Activated CD4-positive, alpha-beta T cell treated with anti-CD3 and anti-CD28 coated beads, Interleukin-2, amount 10 ng/mL, durations not matched to agents 24 days and 14 days (primary cell): ENCODE measurements at places on chromosomes 16 and 17.

GRCh38 chr16:49604602-49605001 lies 231.0 kb downstream of the C16orf78 start:
- H3K36me3 ChIP-seq, result no peaks in the 10 kb centered on the region
- H3K4me1 ChIP-seq, result no peaks in the 10 kb centered on the region
- no peak overlapping the region for H3K27ac ChIP-seq
- peaks cover 7% of the 10 kb centered on the region for H3K27me3 ChIP-seq

DNA sequence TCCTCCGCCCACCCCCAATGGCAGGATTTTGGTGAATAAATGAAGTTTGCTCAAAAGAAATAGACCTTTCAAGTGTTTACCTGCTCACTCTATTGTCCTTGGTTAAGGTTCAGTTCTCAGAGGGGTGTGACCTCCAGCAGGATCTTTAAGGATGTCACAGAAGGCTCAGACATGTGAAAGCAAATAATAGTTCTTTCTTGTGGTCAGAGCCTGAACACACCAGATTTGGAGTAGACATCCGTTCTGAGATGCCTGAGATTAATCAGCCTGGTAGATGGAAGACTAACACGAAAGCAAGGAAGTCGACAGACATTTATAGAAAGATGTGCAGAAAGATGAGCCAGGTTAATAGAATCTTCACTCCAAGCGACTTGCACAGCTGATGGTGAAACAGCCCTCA lies 557.9 kb upstream of the CDH11 start:
- H3K4me3 ChIP-seq, result no peak overlapping the region
- no peak overlapping the region for H3K27ac ChIP-seq
- no peaks in the 10 kb centered on the region for H3K4me1 ChIP-seq
- no peaks in the 10 kb centered on the region for H3K27me3 ChIP-seq

- no peak overlapping the region for H3K27ac ChIP-seq
- no peaks in the 10 kb centered on the region for H3K36me3 ChIP-seq
- peaks cover 4% of the 10 kb centered on the region for H3K27me3 ChIP-seq
Measured at GRCh38 chr16:6016530-6017184, 919.1 kb upstream of the EEF2KMT start.

DNA sequence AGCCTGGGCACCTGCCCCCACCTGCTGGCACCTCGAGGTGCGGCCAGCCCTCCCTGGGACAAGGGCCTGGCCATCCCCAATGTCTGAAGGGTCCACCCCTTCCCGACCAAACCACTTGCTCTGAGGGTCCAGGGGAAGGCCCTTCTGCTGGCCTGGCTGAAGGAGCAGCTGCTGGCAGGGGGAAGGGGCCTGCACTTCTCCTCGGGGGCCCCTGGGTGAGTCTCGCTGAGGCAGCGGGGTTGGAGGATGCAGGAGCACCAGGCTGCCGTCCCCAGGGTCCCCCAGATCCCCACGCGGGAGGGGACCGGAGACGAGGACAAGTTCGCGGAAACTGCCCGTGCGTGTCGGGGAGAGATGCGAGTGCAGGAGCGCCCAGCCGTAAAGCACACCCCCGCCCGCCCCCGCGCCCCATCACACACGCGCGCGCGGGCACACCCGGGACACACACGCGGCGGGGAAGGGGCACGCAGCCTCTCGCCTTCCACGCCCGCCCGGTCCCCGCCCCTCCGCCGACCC lies 725 bp upstream of the CACNA1H start:
- no peak overlapping the region for H3K27ac ChIP-seq
- DNase-seq, result peak; percentile 77
- H3K4me1 ChIP-seq, result no peaks in the 10 kb centered on the region
- no peaks in the 10 kb centered on the region for H3K36me3 ChIP-seq
- peak overlapping the region; percentile 49 for H3K4me3 ChIP-seq

DNA sequence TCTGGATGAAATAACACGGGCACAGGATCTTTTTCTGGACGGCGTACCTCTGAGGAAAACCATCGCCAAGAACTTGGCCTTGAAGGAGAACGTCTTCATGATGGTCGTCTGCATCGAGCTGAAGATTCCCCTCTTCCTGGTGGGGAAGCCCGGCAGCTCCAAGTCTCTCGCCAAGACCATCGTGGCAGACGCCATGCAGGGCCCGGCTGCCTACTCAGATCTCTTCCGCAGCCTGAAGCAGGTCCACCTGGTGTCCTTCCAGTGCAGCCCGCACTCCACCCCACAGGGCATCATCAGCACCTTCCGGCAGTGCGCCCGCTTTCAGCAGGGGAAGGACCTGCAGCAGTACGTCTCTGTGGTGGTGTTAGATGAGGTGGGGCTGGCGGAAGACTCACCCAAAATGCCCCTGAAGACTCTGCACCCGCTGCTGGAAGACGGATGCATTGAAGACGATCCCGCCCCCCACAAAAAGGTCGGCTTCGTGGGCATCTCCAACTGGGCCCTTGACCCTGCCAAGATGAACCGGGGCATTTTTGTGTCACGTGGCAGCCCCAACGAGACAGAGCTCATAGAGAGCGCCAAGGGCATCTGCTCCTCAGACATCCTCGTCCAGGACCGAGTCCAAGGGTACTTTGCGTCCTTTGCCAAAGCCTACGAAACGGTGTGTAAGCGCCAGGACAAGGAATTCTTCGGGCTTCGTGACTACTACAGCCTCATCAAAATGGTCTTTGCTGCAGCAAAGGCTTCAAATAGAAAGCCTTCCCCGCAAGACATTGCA lies 68.3 kb upstream of the ENDOV start:
- peaks cover 17% of the 10 kb centered on the region for H3K4me1 ChIP-seq
- H3K27ac ChIP-seq, result no peak overlapping the region
- no peaks in the 10 kb centered on the region for H3K27me3 ChIP-seq
- no peak for DNase-seq
- peaks cover 85% of the 10 kb centered on the region for H3K36me3 ChIP-seq

DNA sequence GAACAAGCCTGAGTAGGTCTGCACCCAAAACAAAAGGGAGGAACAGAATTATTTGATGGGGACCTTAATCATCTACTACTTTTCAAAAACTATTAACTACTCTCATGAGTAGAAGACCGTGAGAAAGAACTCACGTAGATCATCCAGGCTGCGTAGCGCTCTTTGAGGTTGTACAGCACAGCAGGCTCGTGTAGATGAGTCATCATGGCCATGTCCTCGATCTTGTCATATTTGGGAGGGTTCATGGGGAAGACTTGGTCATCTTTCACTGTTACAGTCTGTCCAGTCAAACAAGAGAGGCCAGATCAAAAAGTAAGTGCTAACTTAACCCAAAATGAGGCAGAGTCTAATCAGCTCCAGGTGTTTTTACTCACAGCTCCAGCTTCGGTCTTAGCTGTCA lies 2.3 kb downstream of the MYH1 start:
- H3K4me3 ChIP-seq, result no peak overlapping the region
- no peak for DNase-seq

DNA sequence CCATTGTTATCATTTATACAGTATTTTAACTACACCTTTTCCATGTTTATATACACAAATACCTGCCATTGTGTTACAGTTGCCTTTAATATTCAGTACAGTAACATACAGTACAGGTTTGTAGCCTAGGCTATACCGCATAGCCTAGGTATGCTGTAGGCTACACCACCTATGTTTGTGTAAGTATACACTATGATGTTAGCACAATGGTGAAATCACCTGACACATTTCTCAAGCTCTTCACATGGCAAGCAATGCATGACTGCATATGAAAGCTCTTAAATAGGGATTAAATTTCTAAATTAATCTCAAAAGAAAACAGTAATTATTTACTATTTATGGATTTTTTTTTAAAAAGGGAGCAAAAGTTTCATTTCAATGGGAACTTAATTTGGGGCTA lies 12.0 kb downstream of the LRRC37B start:
- no peak overlapping the region for H3K27ac ChIP-seq
- H3K4me3 ChIP-seq, result no peak overlapping the region
- no peaks in the 10 kb centered on the region for H3K27me3 ChIP-seq
- H3K36me3 ChIP-seq, result peaks cover 38% of the 10 kb centered on the region
- H3K4me1 ChIP-seq, result peaks cover 24% of the 10 kb centered on the region

DNA sequence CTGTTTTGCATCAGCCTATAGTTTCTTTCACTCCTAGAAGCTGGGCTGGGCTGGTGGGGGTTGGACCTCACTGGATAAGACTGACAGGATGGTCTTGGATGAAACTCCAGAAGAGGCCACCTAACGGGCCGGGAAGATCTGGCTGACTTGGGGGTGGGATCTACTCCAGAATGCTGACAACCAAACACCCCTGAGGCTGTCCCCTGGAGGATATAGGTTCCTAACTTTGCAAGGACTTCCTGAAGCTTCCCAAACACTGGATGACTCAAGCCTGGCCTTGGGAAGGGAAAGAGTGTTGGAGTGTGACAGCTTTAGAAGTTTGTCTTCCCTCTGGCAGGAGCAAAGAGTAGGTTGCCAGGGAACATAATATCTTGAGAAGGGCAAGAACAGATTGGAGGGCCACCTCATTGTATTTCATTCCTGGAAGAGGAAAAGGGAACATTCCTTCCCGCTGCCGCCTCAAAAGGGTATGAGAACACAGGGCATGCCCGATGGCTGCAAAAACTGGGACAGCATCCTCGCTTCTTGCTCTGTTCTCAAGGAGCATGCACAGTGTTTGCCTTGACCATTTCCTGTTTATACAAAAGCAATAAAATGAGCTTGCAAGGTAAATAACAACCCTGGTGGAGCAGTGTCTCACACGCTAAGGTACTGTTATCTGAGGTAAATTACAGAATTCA lies 6.8 kb upstream of the CYB5B start:
- no peaks in the 10 kb centered on the region for H3K27me3 ChIP-seq
- H3K4me1 ChIP-seq, result peaks cover under 1% of the 10 kb centered on the region
- H3K36me3 ChIP-seq, result no peaks in the 10 kb centered on the region
- H3K27ac ChIP-seq, result no peak overlapping the region
- no peak for DNase-seq

GRCh38 chr17:65533056-65533745 lies 28.2 kb downstream of the AXIN2 start:
- no peak overlapping the region for H3K4me3 ChIP-seq
- peaks cover 9% of the 10 kb centered on the region for H3K27me3 ChIP-seq
- peaks cover 4% of the 10 kb centered on the region for H3K4me1 ChIP-seq

DNA sequence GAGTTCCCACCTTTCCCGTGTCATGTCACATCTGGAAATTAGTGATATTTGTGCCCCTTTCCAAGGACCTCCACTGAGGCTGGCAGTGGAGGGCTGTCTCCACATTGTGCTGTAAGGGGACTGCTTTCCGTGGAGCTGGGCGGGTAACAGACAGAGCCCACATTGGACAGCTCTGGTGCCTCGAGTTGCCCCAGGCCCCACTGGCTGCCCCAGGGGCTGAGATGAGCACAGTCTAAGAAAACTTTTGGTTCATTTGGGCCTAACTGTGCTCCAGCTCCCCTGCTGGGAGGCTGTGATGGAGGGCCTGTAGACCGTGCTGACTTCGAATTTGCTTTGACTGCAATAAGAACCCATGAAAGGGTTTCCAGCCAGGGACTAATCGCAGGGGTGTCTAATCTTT lies 38.0 kb downstream of the ARSG start:
- H3K27ac ChIP-seq, result no peak overlapping the region
- no peaks in the 10 kb centered on the region for H3K27me3 ChIP-seq
- peaks cover 4% of the 10 kb centered on the region for H3K36me3 ChIP-seq
- no peak overlapping the region for H3K4me3 ChIP-seq

DNA sequence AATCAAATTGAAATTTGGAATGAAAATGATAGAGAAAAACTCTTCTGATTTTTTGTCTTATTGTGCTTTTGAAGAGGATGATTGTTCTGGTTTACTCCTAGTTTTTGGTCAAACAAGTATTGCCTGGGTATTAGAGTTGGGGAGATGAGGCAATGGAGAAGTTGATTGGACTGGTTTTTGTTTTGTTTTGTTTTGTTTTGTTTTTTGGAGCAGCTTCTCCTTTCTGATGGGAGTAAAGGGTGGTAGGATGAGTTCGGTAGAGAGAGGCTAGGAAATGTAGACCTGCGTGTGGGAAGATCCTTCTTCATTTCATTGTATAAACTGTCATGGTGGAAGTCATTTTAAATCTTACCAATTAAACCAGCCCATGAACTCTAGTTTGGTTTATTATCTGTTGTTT lies 17.7 kb downstream of the ATP6V0A1 start:
- no peak for DNase-seq
- H3K36me3 ChIP-seq, result peaks cover 50% of the 10 kb centered on the region
- H3K4me3 ChIP-seq, result no peak overlapping the region
- H3K27me3 ChIP-seq, result peaks cover 3% of the 10 kb centered on the region
- H3K27ac ChIP-seq, result no peak overlapping the region

DNA sequence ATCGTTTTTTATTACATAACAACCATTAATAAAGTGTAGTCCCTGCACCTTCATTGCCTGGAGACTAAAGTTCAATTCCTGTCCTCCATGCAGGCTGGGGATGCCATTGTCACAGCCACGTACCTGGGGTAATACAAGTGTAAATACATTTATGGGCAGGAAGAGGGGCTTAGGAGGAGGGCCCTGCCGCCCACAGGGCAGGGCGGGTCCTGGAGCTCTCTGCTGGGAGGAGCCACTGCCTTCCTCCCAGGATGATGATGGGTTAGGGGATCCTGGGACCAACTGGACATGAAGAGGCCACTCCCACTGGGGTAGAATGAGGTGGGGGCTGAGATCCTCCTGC lies 44.1 kb upstream of the SLC38A10 start:
- peaks cover 1% of the 10 kb centered on the region for H3K36me3 ChIP-seq
- no peaks in the 10 kb centered on the region for H3K4me1 ChIP-seq
- DNase-seq, result no peak
- peak overlapping the region; percentile 20 for H3K27ac ChIP-seq
- H3K27me3 ChIP-seq, result peaks cover 32% of the 10 kb centered on the region
- H3K4me3 ChIP-seq, result no peak overlapping the region

- H3K27ac ChIP-seq, result no peak overlapping the region
- H3K36me3 ChIP-seq, result no peaks in the 10 kb centered on the region
- no peak overlapping the region for H3K4me3 ChIP-seq
- no peak for DNase-seq
- H3K4me1 ChIP-seq, result no peaks in the 10 kb centered on the region
Measured at GRCh38 chr16:85165781-85166180, 53.5 kb upstream of the CIBAR2 start.

- H3K36me3 ChIP-seq, result no peaks in the 10 kb centered on the region
- H3K27ac ChIP-seq, result peak overlapping the region; percentile 91
- peak overlapping the region; percentile 86 for H3K4me3 ChIP-seq
- DNase-seq, result peak; percentile 87
- no peaks in the 10 kb centered on the region for H3K27me3 ChIP-seq
Measured at GRCh38 chr17:77319211-77320043, 178.7 kb downstream of the SEC14L1 start.

- H3K27ac ChIP-seq, result no peak overlapping the region
- no peak for DNase-seq
- H3K4me1 ChIP-seq, result no peaks in the 10 kb centered on the region
- H3K27me3 ChIP-seq, result peaks cover 34% of the 10 kb centered on the region
- H3K4me3 ChIP-seq, result no peak overlapping the region
Measured at GRCh38 chr17:50244771-50245170, 29.5 kb upstream of the TMEM92 start.
